ENCODE measurements at places on chromosomes 2 and 18. TPM values are rescaled to one million over a fixed set of nuclear protein-coding genes. Genes with fewer than 3 reads are reported as not detected.
A peak's percentile ranks its signal among the peaks of the same experiment; 100 is the strongest.

DNA sequence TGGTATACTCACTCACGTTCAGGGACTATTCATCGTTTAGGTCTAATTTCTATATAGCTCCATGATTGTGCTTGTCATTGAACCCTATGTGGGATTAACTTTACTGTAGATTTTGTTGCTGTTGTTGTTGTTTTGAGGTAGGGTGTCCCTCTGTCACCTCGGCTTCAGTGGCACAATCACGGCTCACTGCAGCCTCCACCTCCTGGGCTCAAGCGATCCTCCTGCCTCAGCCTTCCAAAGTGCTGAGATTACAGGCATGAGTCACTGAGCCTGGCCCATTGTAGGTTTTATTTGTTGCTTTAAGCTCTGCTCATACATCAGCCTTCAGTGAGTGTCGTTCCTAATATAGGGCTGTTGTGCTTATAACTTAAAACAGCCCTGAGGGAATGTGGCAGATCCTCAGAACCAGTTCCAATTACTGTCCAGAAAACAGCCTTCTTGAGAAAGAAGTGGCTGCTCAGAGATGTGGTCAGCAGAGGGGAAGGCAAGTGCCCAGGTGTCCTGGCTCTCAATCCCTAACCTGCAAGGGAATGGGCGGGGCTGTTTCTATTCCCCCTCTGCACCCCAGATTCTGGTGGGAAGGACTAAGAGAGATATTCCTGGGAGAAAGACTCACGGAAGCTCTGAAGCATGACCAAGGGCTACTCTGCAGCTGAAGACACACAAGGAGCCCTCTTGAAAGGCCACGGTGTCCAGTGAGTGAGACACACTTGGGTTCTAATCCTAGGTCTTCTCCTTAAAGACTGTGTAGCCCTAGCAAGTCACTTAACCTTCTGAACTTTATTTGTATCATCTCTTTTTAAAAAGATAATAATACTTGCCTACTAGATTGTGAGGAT, 79.6 kb upstream of the LCLAT1 start:
- no peak for DNase-seq
- H3K27ac ChIP-seq, result no peak overlapping the region
- no peaks in the 10 kb centered on the region for H3K36me3 ChIP-seq
- H3K4me3 ChIP-seq, result no peak overlapping the region

- no peaks in the 10 kb centered on the region for H3K4me1 ChIP-seq
- no peak overlapping the region for H3K4me3 ChIP-seq
- no peak for DNase-seq
- no peak overlapping the region for H3K27ac ChIP-seq
- H3K27me3 ChIP-seq, result no peaks in the 10 kb centered on the region
Observed at GRCh38 chr2:15009681-15010080, 377.2 kb downstream of the LRATD1 start.

- DNase-seq, result no peak
- H3K27me3 ChIP-seq, result no peaks in the 10 kb centered on the region
- H3K4me1 ChIP-seq, result no peaks in the 10 kb centered on the region
Observed at GRCh38 chr2:66682476-66682875, 247.6 kb downstream of the MEIS1 start.

DNA sequence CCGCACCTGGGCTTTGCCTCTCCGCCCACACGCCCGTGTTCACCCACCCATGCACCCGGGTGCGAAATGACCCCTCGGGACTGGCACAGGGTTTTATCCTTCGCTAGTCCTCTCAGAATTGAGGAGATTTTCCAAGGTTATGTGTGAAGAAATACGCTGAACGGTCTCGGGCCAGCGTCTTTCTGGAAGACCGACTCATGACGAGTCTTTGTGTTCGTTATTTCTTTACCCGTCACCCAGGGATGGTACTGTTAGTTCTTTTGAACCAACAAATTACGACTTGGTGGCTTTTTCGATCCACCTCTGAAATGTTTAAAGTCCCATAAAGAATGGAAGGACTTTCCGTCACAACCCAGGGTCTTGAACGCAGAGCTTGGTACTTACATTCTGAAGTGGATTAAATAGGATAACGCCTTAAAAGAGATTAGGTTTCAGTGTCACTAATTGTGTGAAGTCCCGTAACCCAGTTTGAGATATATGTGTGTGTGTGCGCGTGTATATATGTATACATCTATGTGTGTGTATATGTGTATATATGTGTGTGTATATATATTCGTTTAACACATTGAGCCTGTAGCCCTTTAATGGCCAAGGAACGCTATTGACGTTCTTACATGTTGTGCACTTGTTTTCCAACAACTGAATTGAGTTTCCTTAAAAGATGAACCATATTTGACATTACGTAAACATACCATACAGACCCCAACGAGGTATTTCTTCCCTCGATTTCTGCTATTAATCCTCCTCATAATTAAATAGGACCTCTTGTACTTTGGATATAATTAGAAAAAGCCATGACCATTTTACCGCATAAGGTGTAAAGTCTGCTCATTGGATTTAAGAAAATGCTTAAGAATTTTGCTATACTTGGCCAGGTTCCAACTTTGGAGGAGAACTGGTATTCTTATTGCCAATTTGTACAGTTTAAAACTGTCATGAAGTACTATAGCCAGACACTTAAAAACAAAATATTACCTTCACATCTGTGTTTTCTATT, 889 bp downstream of the ZC3H15 start:
- no peaks in the 10 kb centered on the region for H3K27me3 ChIP-seq
- H3K36me3 ChIP-seq, result no peaks in the 10 kb centered on the region
- H3K4me3 ChIP-seq, result peak overlapping the region; percentile 72
- H3K4me1 ChIP-seq, result peaks cover 67% of the 10 kb centered on the region
- DNase-seq, result no peak

- H3K36me3 ChIP-seq, result no peaks in the 10 kb centered on the region
- H3K4me3 ChIP-seq, result no peak overlapping the region
- DNase-seq, result no peak
- H3K27me3 ChIP-seq, result no peaks in the 10 kb centered on the region
- H3K27ac ChIP-seq, result no peak overlapping the region
Observed at GRCh38 chr18:78497641-78498040, 482.0 kb upstream of the SALL3 start.

GRCh38 chr2:238925281-238925680, 77.4 kb downstream of the TWIST2 start:
- no peaks in the 10 kb centered on the region for H3K4me1 ChIP-seq
- H3K27ac ChIP-seq, result no peak overlapping the region
- no peak for DNase-seq
- no peak overlapping the region for H3K4me3 ChIP-seq
- H3K36me3 ChIP-seq, result no peaks in the 10 kb centered on the region
- H3K27me3 ChIP-seq, result no peaks in the 10 kb centered on the region

- no peaks in the 10 kb centered on the region for H3K36me3 ChIP-seq
- no peak overlapping the region for H3K27ac ChIP-seq
- no peaks in the 10 kb centered on the region for H3K27me3 ChIP-seq
- no peak overlapping the region for H3K4me3 ChIP-seq
- no peak for DNase-seq
Observed at GRCh38 chr2:237453671-237454070, 33.4 kb upstream of the MLPH start.

GRCh38 chr2:120453635-120453998, 107.7 kb downstream of the INHBB start:
- H3K27ac ChIP-seq, result no peak overlapping the region
- no peaks in the 10 kb centered on the region for H3K4me1 ChIP-seq
- no peaks in the 10 kb centered on the region for H3K36me3 ChIP-seq
- H3K27me3 ChIP-seq, result no peaks in the 10 kb centered on the region
- no peak overlapping the region for H3K4me3 ChIP-seq

GRCh38 chr2:146818122-146818521, 1026.7 kb upstream of the ACVR2A start:
- H3K27me3 ChIP-seq, result no peaks in the 10 kb centered on the region
- H3K27ac ChIP-seq, result no peak overlapping the region
- DNase-seq, result no peak
- H3K36me3 ChIP-seq, result no peaks in the 10 kb centered on the region
- H3K4me3 ChIP-seq, result no peak overlapping the region

DNA sequence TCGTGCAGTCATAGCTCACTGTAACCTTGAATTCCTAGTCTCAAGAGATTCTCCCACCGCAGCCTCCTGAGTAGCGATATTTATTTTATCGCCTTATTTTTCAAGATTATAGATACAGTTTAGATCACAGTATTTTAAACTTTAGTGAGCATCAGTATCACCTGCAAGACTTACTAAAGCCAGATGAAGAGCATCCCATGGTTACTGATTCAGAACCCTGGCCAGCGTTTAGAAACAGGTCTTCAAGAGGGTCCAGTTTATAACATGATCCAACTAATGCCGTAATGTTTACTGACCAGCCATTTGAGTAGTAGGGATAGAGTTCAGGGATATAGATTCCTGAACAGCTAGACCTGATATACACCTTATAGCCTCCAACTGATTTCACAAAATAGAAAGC, 146.1 kb downstream of the DCC start:
- H3K27me3 ChIP-seq, result no peaks in the 10 kb centered on the region
- H3K4me1 ChIP-seq, result no peaks in the 10 kb centered on the region
- H3K4me3 ChIP-seq, result no peak overlapping the region

- H3K27me3 ChIP-seq, result no peaks in the 10 kb centered on the region
- DNase-seq, result no peak
- no peak overlapping the region for H3K27ac ChIP-seq
- H3K4me1 ChIP-seq, result no peaks in the 10 kb centered on the region
Observed at GRCh38 chr2:216829533-216829932, 30.3 kb downstream of the TNP1 start.

GRCh38 chr2:20596193-20596972, 54.5 kb downstream of the HS1BP3 start:
- no peak for DNase-seq
- H3K4me1 ChIP-seq, result no peaks in the 10 kb centered on the region
- H3K36me3 ChIP-seq, result no peaks in the 10 kb centered on the region
- no peak overlapping the region for H3K27ac ChIP-seq
- no peak overlapping the region for H3K4me3 ChIP-seq
- H3K27me3 ChIP-seq, result no peaks in the 10 kb centered on the region

Gene CHN1
- 15.3 TPM for polyA plus RNA-seq

Gene USP37
- polyA plus RNA-seq, result 8.5 TPM

Gene SFTPB
- not detected for polyA plus RNA-seq

Gene SCYGR4
- not detected for polyA plus RNA-seq

Gene RBM44
- 0.17 TPM for polyA plus RNA-seq

Gene ALK
- polyA plus RNA-seq, result 0.07 TPM

Data from CD4-positive, alpha-beta memory T cell (primary cell).